Thymus (tissue), 14 donors: ENCODE measurements at places on chromosomes 5 and 9. TPM values are rescaled to one million over a fixed set of nuclear protein-coding genes. Genes with fewer than 3 reads are reported as not detected.

- no peaks in the 10 kb centered on the region for H3K36me3 ChIP-seq
- no peak overlapping the region for H3K4me3 ChIP-seq
- DNase-seq = no peak
Observed at GRCh38 chr5:33894566-33894965, 2.8 kb upstream of the ADAMTS12 start.

The SLC36A3 gene
- total RNA-seq = not detected

The FAM200C gene
- total RNA-seq = 4.1 TPM

The GPR21 gene
- total RNA-seq = not detected

DNA sequence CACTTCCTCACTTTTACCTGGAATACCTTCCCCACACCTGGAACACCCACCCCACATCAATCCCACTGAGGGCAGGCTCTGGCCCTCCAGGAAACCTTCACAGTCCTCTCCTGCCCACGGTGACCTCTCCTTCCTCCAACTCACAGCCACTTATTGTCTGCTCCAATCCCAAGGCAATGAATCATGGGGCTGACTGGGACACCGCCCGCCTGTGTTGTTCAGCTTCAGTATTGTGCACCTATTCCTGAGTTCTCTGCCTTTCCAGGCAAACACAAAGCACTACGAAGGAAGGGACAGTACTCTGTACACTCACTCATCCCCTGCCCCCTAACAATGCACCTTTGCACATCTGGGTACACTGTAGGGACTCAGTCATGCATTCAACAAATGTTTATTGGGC lies 7.3 kb downstream of the PCDH1 start:
- no peak for DNase-seq
- no peak overlapping the region for H3K4me3 ChIP-seq
- H3K27ac ChIP-seq = no peak overlapping the region
- peaks cover 88% of the 10 kb centered on the region for H3K27me3 ChIP-seq
- no peaks in the 10 kb centered on the region for H3K36me3 ChIP-seq

- H3K4me3 ChIP-seq = no peak overlapping the region
- DNase-seq = no peak
- no peaks in the 10 kb centered on the region for H3K4me1 ChIP-seq
- no peaks in the 10 kb centered on the region for H3K36me3 ChIP-seq
Observed at GRCh38 chr5:93532370-93532769, 48.6 kb downstream of the NR2F1-AS1 start.

DNA sequence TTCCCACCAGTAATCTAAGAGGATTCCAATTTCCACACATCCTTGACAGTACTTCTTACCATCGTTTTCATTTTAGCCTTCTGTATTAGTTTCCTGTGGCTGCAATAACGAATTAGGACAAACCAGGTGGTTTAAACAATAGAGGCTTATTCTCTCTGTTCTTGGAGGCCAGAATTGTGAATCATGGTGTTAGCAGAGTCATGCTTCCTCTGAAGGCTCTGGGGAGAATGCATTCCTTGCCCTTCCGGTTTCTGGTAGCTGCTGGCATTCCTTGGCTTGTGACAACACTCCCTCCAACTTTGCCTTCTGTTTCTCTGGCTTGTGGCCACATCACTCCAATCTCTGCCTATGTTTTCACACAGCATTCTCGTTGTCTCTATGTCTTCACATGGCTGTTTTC lies 23.5 kb downstream of the RIGI start:
- no peak overlapping the region for H3K4me3 ChIP-seq
- no peaks in the 10 kb centered on the region for H3K36me3 ChIP-seq
- DNase-seq = no peak
- H3K27ac ChIP-seq = no peak overlapping the region
- no peaks in the 10 kb centered on the region for H3K4me1 ChIP-seq

- H3K4me1 ChIP-seq = no peaks in the 10 kb centered on the region
- no peak for DNase-seq
- H3K27me3 ChIP-seq = no peaks in the 10 kb centered on the region
- no peaks in the 10 kb centered on the region for H3K36me3 ChIP-seq
- no peak overlapping the region for H3K4me3 ChIP-seq
- no peak overlapping the region for H3K27ac ChIP-seq
Observed at GRCh38 chr5:156543348-156544145, 216.6 kb downstream of the SGCD start.

DNA sequence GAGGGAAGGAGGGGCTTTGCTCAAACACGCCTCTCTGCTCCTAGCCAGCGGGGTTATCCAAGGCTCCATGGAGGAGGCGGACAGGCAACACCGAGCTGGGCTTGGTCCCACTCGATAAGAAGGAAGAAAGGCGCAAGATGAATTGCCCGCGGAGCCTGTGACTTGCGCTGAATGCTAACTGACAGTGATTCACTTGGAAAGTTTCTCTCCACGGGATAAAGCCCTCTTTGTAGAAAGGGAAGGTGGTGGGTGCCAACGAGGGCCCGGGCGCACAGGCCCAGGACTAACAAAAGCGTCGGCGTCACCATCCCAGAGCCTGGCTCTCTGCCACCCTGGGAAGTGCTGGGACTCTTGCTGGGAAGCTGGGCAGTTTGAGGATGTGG lies 76.0 kb downstream of the VAV2 start:
- no peak for DNase-seq
- no peak overlapping the region for H3K27ac ChIP-seq
- H3K36me3 ChIP-seq = no peaks in the 10 kb centered on the region
- no peaks in the 10 kb centered on the region for H3K4me1 ChIP-seq
- no peak overlapping the region for H3K4me3 ChIP-seq

- no peak overlapping the region for H3K4me3 ChIP-seq
- no peak for DNase-seq
- H3K36me3 ChIP-seq = no peaks in the 10 kb centered on the region
- H3K4me1 ChIP-seq = no peaks in the 10 kb centered on the region
- peaks cover 18% of the 10 kb centered on the region for H3K27me3 ChIP-seq
Observed at GRCh38 chr5:133371371-133372155, 240.8 kb downstream of the FSTL4 start.

GRCh38 chr5:167582283-167582682 lies 709.2 kb upstream of the WWC1 start:
- H3K4me1 ChIP-seq = no peaks in the 10 kb centered on the region
- no peak for DNase-seq
- no peaks in the 10 kb centered on the region for H3K36me3 ChIP-seq
- no peak overlapping the region for H3K4me3 ChIP-seq
- no peaks in the 10 kb centered on the region for H3K27me3 ChIP-seq

The FREM1 gene
- 5.1 TPM for total RNA-seq

The ADAMTS12 gene
- 1.6 TPM for total RNA-seq

The TMC1 gene
- 0.28 TPM for total RNA-seq

The CDK5RAP2 gene
- total RNA-seq = 27.3 TPM

DNA sequence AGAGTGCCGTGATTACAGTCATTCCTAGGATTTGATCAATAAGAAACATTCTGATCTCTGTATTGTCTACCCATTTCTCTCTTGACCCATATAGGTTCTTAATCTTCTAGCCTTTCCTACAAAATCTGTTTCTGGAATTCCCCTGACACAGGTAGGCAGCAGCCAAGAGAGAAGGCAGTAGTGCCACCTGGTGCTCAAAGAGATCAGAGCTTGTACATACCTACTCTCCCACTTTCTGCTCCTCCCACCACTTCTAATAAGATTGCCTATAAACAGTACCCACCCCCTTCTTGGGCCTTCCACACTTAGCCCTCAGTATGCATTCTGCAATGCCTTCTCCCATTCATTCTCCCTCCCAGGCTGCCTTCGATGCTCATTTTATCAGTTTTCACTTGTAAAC lies 117.4 kb upstream of the RORB start:
- H3K4me3 ChIP-seq = no peak overlapping the region
- H3K27me3 ChIP-seq = no peaks in the 10 kb centered on the region
- DNase-seq = peak; percentile 38
- no peak overlapping the region for H3K27ac ChIP-seq
- H3K4me1 ChIP-seq = no peaks in the 10 kb centered on the region
- H3K36me3 ChIP-seq = no peaks in the 10 kb centered on the region

GRCh38 chr9:128141604-128142003 lies 7.6 kb upstream of the LCN2 start:
- no peaks in the 10 kb centered on the region for H3K36me3 ChIP-seq
- H3K27me3 ChIP-seq = no peaks in the 10 kb centered on the region
- H3K4me3 ChIP-seq = no peak overlapping the region
- no peaks in the 10 kb centered on the region for H3K4me1 ChIP-seq

The ACTBL2 gene
- total RNA-seq = not detected

The RASEF gene
- 3.9 TPM for total RNA-seq

- no peaks in the 10 kb centered on the region for H3K4me1 ChIP-seq
- DNase-seq = no peak
- no peak overlapping the region for H3K27ac ChIP-seq
- H3K27me3 ChIP-seq = no peaks in the 10 kb centered on the region
- H3K4me3 ChIP-seq = no peak overlapping the region
Observed at GRCh38 chr5:146025114-146025680, 80.2 kb downstream of the PLAC8L1 start.

GRCh38 chr9:130029223-130029973 lies 13.6 kb downstream of the FNBP1 start:
- peaks cover 23% of the 10 kb centered on the region for H3K4me1 ChIP-seq
- H3K27ac ChIP-seq = no peak overlapping the region
- H3K36me3 ChIP-seq = peaks cover 6% of the 10 kb centered on the region

- no peaks in the 10 kb centered on the region for H3K36me3 ChIP-seq
- H3K27me3 ChIP-seq = no peaks in the 10 kb centered on the region
- no peak for DNase-seq
- H3K4me1 ChIP-seq = no peaks in the 10 kb centered on the region
- no peak overlapping the region for H3K27ac ChIP-seq
Observed at GRCh38 chr9:109767404-109767803, 12.6 kb upstream of the PALM2AKAP2 start.

- H3K4me1 ChIP-seq = no peaks in the 10 kb centered on the region
- H3K27ac ChIP-seq = no peak overlapping the region
- H3K36me3 ChIP-seq = no peaks in the 10 kb centered on the region
- DNase-seq = no peak
- H3K4me3 ChIP-seq = no peak overlapping the region
Observed at GRCh38 chr9:64066736-64067368, 1218.2 kb downstream of the FOXD4L5 start.

The FYB1 gene
- 71.8 TPM for total RNA-seq

The ADAMTS2 gene
- total RNA-seq = 1.4 TPM

The GPSM1 gene
- 6.1 TPM for total RNA-seq

DNA sequence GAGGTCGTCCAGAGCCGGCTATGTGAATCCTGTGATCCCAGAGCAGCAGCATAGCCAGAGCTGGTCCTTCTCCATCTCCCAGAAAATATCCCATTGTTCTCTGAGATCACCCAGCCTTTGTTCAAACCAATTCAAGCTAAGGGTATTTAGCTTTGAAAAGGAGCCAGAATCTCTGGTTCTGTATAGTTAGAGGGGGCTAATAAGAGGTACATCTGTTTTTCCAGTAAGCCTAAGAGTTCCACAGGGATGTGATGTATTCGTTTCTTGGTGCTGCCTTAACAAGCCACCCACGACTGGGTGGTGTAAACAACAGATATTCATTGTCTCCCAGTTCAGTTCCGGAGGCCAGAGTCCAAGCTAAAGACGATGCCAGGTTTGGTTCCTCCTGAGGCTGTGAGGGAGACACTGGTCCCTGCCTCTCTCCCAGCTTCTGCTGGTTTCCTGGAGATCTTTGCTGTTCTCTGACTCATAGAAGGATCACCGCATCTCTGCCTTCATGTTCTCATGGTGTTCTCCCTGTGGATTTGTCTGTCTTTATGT lies 344.8 kb downstream of the MTRR start:
- no peak overlapping the region for H3K27ac ChIP-seq
- no peaks in the 10 kb centered on the region for H3K27me3 ChIP-seq
- H3K36me3 ChIP-seq = no peaks in the 10 kb centered on the region
- DNase-seq = no peak
- H3K4me3 ChIP-seq = no peak overlapping the region

GRCh38 chr5:73433272-73433981 lies 15.2 kb downstream of the FOXD1 start:
- H3K36me3 ChIP-seq = no peaks in the 10 kb centered on the region
- no peak overlapping the region for H3K4me3 ChIP-seq
- no peaks in the 10 kb centered on the region for H3K4me1 ChIP-seq
- peaks cover 48% of the 10 kb centered on the region for H3K27me3 ChIP-seq
- no peak overlapping the region for H3K27ac ChIP-seq

GRCh38 chr9:134484479-134484878 lies 157.1 kb upstream of the COL5A1 start:
- no peaks in the 10 kb centered on the region for H3K36me3 ChIP-seq
- no peak for DNase-seq
- no peak overlapping the region for H3K27ac ChIP-seq
- no peaks in the 10 kb centered on the region for H3K4me1 ChIP-seq
- no peaks in the 10 kb centered on the region for H3K27me3 ChIP-seq

The FUT7 gene
- total RNA-seq = 0.99 TPM

The DTWD2 gene
- 3.9 TPM for total RNA-seq

- no peak for DNase-seq
- H3K4me1 ChIP-seq = no peaks in the 10 kb centered on the region
- no peaks in the 10 kb centered on the region for H3K27me3 ChIP-seq
- no peaks in the 10 kb centered on the region for H3K36me3 ChIP-seq
- H3K27ac ChIP-seq = no peak overlapping the region
- no peak overlapping the region for H3K4me3 ChIP-seq
Observed at GRCh38 chr5:153753645-153754432, 263.4 kb downstream of the GRIA1 start.

GRCh38 chr5:117249086-117249815 lies 674.6 kb upstream of the SEMA6A start:
- no peaks in the 10 kb centered on the region for H3K4me1 ChIP-seq
- no peak overlapping the region for H3K27ac ChIP-seq
- H3K36me3 ChIP-seq = no peaks in the 10 kb centered on the region
- H3K4me3 ChIP-seq = no peak overlapping the region
